Activated T-cell treated with anti-CD3 and anti-CD28 coated beads for 1 hour (primary cell): ENCODE measurements at places on chromosomes 11 and 22.

DNA sequence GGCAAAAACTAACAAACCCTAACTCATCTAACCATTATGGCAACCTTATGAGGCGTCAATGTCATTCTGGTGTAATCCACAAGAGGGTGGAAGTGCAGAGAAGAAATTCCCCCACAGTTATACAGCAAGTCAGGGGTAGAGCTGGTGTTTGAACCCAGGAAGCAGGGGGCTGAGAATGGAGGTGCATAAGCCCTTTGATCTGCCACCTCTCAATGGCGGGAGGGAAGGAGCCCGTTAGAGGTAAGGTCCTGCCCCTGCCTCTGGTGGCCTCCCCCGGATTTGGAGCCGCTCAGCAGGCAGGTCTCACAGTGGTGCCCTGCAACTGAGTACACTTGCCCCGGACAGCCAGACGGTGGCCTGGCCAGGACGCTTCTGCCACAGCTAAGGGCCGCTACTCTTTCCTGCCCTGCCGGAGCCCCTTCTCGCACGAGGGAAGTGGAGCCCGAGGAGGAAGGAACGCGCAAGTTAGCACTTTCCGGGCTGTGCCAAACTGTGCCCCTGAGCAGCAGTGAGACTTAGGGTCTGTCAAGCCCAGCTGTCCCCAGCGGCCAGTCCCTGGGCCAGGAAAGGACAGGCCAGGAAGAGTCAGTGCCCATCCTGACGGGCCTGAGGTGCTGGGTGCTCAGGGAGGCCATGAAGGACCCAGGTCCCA is 1.1 kb downstream of the FXYD2 start:
- DNase-seq = no peak

GRCh38 chr22:44693756-44694155 is 8.2 kb upstream of the PRR5 start:
- DNase-seq = no peak

DNA sequence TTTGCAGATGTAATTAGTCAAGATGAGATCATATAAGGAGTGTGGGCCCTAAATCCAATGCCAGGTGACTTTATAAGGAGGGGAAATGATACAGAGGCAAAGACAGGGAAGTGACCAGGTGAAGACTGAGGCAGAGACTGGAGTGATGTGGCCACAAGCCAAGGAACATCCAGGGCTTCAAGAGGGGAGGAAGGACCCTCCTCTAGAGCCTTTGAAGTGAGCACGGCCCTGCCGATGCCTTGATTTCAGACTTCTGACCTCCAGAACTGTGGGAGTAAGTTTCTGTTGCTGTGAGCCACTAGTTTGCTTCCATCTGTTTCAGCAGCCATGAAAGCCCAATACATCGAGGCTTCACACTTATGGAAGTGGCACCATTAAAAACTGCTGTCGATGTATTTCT is 78.7 kb downstream of the SHANK2 start:
- no peak for DNase-seq

GRCh38 chr11:21774212-21774611 is 418.7 kb upstream of the ANO5 start:
- no peak for DNase-seq

DNA sequence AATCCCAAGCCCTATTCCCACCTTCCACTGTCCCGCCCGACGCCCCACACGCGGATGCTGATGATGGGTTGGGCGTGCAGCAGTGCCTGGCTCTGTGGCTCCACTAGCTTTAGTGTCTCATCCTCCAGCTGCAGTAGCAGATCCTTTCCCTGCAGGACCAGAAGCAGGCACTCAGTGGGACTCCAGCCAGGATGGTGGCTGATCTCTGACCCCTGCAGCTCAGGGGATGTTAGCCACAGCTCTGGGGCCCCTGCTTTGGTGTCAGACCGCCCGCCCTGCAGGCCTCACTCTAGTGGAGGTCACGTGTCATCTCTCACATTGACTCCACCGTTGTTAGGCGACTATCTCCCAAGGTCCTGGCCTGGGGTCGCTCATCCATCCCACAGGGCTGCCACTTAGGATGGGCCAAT is 11.8 kb downstream of the SMPD1 start:
- no peak for DNase-seq

DNA sequence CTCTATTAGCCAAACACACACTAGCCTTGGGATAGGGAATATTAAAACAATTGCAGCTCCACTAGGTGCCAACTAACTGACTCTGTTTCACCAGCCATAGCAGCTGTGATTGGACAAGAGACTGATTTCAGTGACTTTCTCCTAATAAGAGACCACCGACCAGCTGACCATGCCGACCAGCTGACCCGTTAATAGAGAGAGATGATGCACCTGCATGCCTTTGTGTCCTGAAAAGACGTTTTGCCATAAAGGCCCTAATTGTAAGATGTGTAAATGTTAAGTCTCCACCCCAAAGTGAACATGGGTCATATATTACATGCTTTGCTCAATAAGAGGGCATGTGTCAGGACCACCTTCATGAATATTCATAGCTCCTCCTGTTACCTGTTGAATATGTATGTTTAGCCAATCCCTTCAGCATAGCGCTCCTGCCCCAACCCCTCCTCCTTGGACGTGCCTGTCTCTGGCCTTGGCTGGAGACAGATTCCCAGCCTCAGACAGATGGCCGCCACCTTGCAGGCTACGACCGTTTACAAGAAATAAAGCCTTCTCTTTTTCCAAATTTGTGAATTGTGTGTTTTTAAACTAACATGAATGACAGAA is 1.3 kb upstream of the NADSYN1 start:
- no peak for DNase-seq

DNA sequence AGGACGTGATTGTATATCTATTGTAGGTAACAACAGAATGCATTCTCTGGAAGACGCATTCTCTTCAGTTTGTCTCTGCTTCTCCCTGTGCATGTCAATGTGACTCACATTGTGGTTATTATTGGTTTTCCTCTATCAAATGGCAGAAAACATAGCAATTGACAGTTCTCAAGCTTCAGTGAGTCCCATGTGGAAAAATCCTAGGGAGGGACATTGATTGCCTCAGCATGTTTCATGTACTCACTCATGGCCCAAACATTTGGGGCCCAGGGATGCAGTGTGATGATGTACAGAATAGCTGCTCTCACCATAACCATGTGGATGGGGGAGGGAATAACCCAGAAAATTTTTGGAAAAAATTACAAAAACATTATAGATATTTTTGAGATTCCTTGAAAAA is 9.3 kb upstream of the ARL14EP start:
- no peak for DNase-seq

DNA sequence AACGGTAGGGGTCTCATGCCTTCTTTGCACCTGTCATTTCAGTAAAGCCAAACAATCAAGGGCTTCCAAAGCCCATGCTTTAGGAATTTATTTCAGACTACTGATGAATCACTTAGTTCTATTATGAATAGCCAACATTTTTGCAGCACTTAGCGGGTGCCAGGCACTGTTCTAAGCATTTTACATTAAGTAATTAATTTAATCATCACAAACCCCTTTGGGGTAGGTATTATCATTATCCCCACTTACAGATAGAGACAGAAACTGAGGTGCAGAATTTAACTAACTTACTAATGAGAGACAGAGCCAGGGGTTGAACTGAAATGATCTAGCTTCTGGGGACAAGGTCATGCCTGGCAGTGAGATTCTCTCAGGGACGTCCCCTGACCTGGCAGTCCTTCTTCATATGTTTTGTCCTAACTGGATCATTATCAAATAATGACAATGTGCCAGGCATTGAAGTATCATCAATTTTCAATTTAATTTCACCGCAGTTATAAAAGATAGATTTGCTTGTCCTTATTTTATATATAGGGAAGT is 31.7 kb upstream of the NAV2 start:
- DNase-seq = no peak
